Stimulated activated CD4-positive, alpha-beta T cell treated with anti-CD3 and anti-CD28 coated beads, TNF-alpha, amount 100 ng/mL, for 4 hours (primary cell): ENCODE measurements at places on chromosomes 11 and 22.

DNA sequence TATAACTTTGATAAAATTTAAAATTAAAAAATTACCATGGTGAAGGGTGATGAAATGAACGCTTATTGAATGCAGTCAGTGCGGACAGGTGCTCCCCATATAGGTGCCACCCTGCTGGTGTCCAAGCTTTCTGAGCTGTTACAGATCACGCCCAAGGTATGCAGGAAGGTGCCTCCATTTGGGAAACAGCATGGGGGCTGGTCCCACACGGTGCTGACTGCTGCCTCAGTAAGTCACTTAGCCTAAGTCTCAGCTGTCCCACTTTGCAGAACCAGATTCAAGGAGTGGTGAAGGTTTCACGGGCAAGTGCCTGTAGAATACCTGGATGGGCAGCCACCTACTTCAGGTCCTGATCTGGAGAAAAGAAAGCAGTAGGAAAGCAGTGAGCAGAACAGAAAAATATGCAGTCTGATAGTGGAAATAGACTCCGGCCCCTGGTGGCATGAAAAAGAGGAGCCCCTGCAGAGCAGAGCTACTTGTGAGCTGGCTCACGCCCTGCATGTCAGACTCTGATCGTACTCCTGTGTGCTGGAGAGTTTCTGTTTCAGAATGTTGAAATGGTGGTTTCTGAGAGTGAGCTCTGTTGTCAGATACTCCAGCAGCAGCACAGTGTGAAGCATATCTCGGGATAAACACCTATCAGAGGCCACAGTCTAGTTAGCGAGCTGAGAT, 33.2 kb downstream of the ADORA2A start:
- DNase-seq, result no peak

DNA sequence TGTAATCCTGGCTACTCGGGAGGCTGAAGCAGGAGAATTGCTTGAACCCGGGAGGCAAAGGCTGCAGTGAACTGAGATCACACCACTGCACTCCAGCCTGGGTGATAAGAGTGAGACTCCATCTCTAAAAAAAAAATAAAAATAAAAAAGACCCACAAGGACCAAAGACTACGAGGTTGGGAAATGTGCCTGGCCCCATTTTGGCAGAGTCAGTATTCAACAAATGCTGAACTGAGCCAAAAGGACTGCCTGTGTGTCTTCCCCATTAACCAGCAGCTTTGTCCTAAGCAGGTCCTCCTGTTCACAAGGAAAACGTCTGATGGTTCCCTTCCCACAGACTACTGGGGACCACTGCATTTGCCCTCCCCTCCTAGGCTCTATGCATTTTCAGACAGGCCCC, 27.6 kb downstream of the ADORA2A start:
- no peak for DNase-seq

GRCh38 chr11:120867024-120867423, 156.9 kb upstream of the TBCEL start:
- DNase-seq, result no peak

DNA sequence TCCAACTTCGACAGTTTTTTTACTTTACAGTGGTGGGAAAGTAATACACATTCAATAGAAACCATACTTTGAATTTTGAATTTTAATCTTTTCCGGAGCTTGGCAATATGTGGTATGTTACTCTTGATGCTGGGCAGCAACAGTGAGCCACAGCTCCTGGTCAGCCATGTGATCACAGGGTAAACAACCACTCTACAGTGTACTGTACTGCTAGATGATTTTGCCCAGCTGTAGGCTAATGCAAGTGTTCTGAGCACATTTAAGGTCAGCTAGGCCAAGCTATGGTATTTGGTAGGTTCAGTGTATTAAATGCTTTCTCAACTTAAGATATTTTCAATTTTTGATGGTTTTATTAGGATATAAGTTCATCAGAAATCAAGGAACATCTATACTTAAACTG, 48.7 kb upstream of the GRIK4 start:
- DNase-seq, result no peak

GRCh38 chr22:26942637-26942957, 285.2 kb downstream of the MIAT start:
- DNase-seq, result no peak

- DNase-seq, result no peak
Measured at GRCh38 chr11:96367342-96367741, 22.4 kb downstream of the CCDC82 start.
